ENCODE measurements at places on chromosomes 11 and 22.

DNA sequence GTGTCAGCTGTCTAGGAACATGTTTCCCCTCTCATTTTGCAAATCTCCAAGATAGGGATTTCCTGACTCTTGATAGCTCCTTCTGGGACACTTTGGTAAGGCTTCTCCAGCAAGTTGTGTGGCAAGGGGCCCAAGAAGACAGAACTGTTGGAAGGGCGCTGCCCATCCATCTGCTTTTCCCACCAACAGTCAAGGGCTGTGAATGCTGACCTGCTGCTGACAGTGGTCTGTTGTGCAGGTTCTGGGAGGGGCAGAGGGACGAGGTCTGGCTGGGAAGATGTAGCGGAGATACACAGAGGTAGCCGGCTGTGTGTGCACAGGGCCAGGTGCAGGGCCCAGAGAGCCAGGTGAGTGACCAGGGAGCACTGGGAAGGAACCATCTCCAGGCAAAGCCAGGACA, 12.2 kb downstream of the BCR start:
- no peak for DNase-seq

GRCh38 chr11:117090111-117090706, 8.0 kb downstream of the SIK3 start:
- DNase-seq = no peak

DNA sequence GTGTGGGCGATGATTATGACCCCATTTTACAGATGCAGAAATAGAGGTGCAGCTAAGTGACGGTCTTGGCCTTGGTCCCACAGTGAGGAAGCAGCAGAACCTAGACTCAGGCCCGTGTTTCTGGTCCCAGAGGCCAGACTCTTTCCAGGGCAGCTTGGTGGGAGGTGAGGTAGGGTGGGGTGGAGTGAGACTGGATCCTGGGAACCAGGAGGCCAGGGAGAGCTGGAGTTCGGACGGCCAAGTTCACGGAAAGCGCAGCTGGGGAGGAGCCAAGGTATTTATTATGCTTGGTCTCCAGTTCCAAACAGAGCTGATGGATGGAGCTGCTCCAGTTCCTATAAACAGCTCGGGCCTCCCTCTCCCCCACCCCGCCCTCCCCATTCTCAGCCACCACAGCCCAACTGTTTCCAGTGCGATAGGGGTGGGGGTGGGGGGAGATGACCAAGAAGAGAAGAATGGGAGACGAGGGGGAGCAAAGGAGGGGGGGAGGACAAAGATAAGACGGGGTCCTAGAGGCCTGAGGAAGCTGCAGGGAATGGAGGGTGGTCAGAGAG, 16.2 kb downstream of the LRRC32 start:
- no peak for DNase-seq

DNA sequence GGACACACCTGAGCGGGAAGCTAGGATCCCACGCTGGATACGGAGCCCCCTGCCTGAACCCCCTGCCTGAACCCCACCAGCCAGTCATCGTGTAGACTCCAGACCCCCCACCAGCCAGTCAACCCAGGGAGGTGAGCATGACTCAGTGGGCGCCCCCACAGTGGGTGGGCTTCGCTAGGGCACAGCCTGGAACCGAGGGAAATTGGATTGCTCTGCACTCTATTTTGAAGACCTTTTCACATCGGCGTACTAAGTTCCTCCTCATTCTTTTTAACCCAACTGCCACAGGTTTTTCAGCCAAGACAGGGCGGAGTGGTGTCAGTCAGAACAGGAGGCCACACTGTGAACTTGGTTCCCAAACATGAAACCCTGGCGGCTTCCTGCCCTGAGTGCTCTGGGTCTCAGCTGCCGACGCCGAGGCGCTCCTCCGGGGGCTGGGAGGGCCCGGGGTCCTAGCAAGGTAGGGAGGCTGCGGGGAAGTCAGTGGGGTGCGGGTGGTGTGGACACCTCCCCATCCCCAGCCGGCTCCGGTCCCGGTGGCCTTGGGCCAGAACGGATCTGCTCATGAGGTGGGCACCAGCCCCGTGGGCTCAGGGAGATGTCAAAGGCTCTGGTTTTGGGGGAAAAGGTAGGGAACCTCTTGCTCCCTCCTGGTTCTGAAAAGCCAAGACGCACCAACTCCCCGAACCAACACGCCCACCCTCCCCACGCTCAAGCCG, 57.0 kb downstream of the BRD1 start:
- DNase-seq = no peak

GRCh38 chr11:99865951-99866350, 821.1 kb upstream of the ARHGAP42 start:
- DNase-seq = no peak

DNA sequence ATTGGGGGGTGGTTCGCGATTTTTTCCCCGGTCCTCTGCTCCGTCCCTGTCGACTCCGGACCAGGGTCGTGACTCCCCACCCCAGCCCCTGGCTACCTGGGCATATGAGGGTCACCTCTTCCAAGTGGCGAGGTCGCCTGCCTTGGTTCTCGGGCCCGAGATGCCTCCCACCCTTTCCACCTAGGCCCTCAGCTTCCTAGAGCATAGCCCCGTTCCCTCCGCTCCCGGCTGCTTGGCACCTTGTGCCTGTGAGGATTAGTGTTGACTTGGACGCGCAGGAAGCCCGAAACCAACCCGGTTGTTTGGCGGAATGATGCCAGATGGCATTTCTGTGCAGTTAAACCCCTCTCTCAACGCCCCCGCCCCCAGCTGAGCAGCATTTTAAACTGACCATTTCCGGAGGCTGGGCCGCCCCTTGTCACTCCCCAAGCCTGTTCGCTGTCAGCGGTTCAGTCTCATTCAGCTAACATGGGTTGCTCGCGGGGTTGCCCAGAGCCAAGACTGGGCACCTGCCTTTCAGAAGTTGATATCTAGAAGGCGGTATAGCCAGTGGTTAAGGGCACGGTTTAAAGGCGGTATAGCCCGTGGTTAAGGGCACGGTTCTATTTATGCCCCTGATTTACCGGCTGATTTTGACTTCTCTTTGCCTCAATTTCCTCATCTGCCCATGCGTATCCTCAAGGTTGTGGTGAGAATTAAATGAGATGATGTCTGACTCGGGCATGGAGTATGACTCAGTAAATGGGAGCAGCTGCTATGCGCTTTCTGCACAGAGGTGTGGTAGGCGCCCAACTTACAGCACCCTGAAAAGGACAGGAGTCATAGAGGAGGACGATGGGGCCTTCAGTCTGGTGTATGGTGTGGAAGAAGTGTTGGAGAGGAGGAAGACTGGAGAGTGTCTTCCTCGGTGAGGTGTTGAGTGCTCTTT, 639 bp downstream of the INCENP start:
- no peak for DNase-seq

- DNase-seq = no peak
These were observed 25.6 kb downstream of the SEZ6L start for GRCh38 chr22:26194877-26195276.

DNA sequence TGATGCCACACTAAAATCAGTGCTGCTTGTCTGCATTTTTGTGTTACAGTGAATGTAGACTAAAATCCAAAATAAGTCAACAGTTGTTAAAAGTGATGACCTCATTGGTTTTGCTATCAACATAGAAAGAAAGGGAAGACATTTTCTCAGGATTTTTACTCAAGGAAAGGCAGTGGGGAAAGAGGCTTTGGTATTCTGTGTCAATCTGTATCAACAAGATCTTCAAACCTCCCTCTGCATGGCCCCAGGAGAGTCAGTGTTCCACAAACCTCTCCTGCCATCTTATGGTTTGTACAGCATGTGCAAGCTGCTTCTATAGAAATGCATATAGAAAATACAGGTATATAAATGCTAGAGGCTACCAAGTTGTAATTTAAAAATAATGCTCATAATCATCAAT, 13.8 kb upstream of the OR51M1 start:
- DNase-seq = no peak

- no peak for DNase-seq
These were observed 2.1 kb downstream of the TOLLIP start for GRCh38 chr11:1307163-1307870.
